ENCODE measurements at places on chromosomes 12 and 14.

DNA sequence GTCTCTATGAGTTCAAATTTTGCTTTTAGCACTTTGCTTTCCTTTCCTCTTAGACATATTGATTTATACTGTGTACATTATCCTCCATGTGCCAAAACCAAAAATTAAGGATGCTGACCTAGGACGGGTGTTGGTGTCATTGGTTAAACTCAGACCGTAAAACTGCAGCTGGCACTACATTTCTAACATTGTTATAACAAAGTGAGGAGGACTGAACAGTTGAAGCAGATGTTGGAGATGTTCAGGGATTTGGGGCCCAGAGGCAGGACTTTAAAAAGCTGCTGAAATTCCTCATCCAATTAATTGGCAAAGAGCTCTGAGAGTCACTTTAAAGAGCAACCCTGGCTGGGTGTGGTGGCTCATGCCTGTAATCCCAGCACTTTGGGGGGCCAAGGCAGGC is 72.4 kb downstream of the TMTC1 start:
- DNase-seq: no peak

GRCh38 chr12:118606690-118607089 is 230.3 kb downstream of the SUDS3 start:
- DNase-seq: no peak

DNA sequence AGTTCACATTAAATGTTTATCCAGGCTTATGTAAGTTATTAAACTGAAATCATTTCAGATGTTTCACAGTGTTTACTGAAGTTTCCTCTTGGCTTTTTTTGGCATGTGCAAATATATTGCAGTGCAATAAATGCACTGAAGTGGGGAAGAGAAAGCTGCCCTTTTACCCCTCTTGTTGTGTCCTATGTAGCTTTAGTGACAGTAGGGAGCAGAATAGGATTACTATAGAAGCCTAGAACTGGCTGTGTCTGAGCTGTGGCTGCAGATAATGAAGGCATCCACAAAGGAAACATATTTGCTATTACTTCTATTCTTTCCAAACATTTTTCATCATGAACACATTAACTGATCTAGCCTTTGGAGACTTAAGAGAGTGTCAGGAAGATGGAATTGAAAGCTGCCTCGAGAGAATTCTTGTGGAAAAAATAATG is 24.1 kb upstream of the CNTN1 start:
- no peak for DNase-seq

- no peak for DNase-seq
Measured at GRCh38 chr14:65986041-65986440, 500.1 kb upstream of the CCDC196 start.

- DNase-seq: no peak
Measured at GRCh38 chr14:68694516-68695235, 98.2 kb downstream of the ZFP36L1 start.

DNA sequence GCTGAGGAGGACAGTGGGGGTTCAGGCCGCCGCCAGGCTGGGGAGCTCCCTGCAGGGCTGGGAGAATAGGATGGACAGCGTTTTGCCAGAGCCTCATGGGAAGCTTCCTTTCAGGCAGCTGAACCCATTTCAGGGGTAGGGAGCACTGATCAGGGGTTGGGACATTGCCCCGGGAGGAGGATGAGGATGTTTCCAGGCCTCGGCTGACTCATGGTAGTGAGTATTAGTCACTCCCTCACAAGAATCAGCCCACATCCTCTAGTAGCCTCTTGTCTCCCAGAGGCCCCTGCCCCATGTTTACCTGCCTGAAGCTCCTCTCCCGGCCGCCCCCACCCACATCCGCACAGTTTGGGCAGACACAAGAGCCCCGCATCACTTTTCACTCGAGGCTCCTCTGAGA is 89.8 kb downstream of the ZFP36L1 start:
- DNase-seq: no peak

DNA sequence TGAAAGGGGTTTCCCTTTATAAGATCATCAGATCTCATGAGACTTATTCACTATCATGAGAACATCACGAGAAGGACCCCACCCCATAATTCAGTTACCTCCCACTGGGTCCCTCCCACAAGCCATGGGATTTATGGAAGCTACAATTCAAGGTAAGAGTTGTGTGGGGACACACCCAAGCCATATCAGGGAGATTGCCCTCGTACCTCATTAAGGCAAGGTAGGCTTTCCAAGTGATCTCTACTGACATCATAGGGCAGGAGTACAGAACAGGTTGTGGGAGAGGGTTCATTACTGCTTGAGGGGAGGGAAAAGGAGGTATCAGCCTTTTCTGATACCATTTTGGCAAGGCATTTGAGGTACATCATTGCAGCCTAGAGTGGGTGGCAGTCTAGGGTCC is 524.6 kb downstream of the PRKD1 start:
- DNase-seq: no peak

GRCh38 chr12:13368431-13368830 is 171.9 kb downstream of the EMP1 start:
- no peak for DNase-seq

GRCh38 chr14:68020999-68021663 is 201.6 kb downstream of the RAD51B start:
- DNase-seq: peak; percentile 41

- DNase-seq: no peak
Measured at GRCh38 chr12:114672817-114673168, 11.2 kb downstream of the TBX3 start.
